Left lobe of liver (tissue), 2 donors: ENCODE measurements at places on chromosomes 3 and 15. TPM values are rescaled to one million over a fixed set of nuclear protein-coding genes. Genes with fewer than 3 reads are reported as not detected.

- no peak for DNase-seq
Observed at GRCh38 chr15:48221885-48222284, 15.8 kb downstream of the SLC12A1 start.

Gene CCR9
- 0.15 TPM for total RNA-seq

GRCh38 chr15:36075333-36075732 is 504.1 kb upstream of the CDIN1 start:
- no peak for DNase-seq

DNA sequence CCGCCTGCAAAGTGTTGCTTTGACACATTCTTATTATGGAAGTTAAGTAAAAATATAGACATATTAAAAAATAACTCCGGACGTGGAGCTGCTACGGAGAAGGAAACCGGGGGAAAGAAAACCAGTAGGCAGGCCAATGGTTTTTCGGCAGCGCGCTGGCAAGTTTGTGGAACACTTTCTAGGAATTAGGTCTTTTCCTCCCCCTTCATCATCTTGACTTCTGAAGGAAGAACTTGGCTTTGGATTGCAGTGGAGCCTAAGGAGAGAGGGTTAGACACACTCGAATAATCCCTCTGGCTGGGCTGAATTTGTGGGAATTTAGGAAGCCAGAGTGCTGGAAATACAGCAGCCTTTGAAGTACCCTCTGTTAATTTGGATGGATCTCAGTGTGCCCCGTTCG is 317 bp downstream of the ROBO2 start:
- no peak for DNase-seq

Gene ANKRD63
- total RNA-seq, result not detected

Gene ITGB5
- 74.7 TPM for total RNA-seq

GRCh38 chr3:52026041-52026440 is 30.3 kb downstream of the DUSP7 start:
- no peak for DNase-seq

DNA sequence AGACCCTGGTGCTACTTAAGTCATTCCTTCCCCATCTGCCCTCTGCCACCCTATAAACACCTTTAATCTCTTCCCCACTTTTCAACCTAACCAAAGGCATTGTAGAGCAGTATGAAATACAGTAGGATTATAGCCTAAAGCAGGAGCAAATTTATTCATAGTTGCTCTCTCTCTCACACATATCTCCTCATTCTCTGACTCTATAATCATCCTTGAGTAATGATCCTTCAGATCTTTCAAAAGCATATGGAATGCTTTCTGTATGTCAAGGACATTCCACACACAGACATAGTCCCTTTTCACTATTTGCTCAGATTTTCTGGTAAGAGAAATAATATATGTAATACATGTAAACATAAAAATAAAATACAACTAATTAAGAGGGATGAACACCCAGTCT is 54.1 kb downstream of the TRPC1 start:
- DNase-seq, result no peak

- no peak for DNase-seq
Observed at GRCh38 chr3:151879679-151880415, 6.4 kb downstream of the SUCNR1 start.

DNA sequence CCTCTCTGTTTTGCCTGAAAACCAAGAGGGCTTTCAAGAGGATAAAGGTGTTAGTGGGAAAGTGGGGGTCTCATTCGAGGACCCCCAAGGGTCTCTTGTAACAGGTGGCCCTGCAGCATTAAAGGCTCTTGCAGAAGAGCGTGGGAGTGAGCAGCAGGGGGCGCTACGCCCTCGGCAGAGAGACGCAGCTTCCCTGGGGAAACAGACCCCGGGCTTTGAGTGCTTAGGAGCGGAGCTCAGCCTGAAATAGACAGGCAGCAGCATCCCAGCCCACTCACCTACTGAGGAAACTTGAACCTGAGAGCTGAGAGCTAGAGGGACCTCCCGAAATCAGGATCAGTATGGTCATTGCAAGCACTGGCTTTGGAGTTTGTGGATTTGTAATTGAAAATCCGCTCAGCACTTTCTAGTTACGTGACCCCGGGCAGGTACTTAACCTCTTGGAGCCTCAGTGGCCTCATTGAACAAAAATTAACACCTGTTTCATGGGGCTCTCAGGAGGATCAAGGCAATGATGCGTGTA is 25.7 kb downstream of the RPLP1 start:
- peak; percentile 54 for DNase-seq

Gene ZBBX
- total RNA-seq, result not detected

Gene CPB1
- total RNA-seq, result 9.3 TPM

DNA sequence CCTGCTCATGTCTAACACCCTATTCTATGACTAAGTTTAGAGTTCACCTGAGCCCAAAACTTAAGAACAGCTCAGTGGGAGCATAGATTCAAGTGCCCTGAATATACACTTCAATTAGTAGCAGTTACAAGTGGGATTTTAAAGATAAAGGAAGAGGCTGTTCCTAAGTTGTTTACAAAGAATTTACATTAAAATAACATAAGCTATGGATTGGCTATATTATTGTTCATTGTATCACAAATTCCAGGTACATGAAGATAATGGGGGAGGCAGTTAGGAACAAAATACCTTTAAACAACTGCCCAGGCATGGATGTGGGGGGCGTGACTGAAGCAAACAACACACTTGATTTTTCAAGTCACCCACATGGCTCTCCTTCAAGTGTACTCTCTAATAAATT is 52.7 kb downstream of the ROPN1B start:
- no peak for DNase-seq

- DNase-seq, result no peak
Observed at GRCh38 chr15:94404733-94405283, 173.4 kb downstream of the MCTP2 start.

- no peak for DNase-seq
Observed at GRCh38 chr3:132569153-132569552, 27.9 kb upstream of the ACKR4 start.

Gene PTPRG
- 15.6 TPM for total RNA-seq
